Astrocyte of the cerebellum (primary cell): ENCODE measurements at places on chromosomes 11 and 22.

DNA sequence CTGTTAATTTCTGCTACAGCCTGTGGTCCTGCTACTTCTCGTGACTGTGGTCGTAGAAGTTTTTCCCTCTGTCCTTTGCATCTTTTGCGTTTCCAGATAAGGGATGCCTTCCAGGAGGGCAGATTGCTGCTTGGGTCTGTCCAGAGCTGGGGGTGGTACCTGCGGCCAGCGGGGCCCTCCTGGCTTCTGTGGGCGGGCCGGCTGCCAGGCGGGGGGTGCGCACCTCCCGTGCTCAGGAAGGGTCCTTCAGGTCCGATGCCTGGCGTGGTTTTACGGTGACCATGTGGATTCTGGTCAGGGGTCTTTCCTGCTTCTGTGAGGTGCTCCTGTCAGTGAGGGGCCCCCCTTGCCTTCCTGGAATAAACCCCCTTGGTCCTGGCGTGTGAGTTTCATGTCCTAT, 84.8 kb downstream of the KCNQ1 start:
- DNase-seq: no peak

DNA sequence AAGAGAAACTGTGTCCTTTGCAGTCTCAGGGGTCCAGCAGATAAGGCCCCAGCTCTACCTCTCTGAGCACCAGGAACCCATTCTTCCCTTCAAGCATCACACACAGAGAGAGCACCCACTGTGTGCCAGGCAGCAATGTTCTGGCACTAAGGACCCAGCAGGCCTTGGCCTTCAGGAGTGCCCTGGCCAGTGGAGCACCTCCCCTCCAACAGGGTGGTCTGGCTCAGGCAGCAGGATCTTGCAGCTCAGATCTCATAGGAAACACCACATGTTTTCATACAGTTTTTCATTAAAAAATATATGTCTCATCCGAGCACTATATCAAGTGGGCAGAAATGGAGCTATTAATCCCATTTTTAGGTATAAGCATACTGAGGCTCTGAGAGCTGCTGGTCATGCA, 410.6 kb downstream of the SOX6 start:
- no peak for DNase-seq

DNA sequence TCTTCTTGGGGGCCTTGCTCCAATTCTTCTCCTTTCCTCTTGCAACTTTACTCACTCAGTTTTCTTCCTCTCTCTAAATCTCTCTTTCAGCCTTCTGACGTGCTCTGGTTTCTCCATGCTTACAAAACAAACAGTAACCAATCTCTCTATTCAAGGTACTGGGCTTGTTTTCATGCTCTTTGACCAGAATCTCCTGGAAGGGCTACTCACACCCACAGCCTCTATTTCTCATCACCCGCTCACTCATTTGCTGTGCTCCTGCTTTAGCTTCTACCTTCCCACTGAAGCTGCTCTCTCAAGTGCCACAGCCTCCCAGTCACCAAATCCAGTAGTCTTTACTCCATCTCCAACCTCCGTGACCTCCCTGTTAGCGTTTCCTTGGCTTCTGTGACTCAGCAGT, 60.4 kb downstream of the SERGEF start:
- DNase-seq: no peak

DNA sequence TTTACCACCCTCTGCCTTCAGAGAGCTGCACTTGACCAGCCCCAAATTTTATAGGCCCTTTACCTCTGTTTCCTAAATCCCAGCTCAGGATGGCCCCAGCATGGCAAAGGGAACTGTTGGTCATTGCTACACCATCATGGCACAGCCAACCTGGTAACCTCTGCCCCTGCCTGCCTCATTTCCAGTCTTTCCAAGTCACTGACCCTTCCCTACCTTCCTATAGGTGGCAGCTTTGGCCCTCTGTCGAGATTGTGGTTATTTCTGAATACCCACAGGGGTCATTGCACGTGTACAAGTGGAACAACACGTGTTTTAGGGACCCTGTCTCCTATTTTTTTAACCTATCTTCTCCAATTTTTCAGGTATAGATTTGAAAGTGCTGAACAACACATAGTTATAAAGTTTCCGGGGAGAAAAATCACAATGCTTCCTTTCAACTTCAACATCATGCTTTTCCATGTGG, 2.8 kb downstream of the GALNT18 start:
- no peak for DNase-seq

DNA sequence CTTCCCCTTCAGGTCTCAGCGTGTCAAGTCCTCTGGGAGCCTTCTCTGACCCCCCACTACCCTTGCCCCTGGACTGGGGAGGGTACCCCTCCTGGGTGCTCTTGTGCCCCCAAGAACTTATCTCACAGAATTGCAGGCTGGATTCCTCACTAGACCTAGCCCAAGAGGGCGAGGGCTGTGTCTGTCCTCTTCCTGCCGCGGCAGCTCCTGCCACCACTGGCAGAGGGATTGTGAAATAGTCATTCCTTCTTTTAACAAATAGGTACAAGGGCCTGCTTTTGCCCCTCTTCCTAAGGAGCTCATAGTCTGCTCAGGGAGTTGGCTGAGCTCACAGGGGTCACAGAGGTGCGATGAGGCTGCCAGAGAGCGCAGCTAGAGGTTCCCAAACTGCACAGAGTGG, 5.5 kb downstream of the RAB36 start:
- no peak for DNase-seq

- no peak for DNase-seq
Measured at GRCh38 chr22:42397332-42398249, 34.6 kb downstream of the NFAM1 start.

DNA sequence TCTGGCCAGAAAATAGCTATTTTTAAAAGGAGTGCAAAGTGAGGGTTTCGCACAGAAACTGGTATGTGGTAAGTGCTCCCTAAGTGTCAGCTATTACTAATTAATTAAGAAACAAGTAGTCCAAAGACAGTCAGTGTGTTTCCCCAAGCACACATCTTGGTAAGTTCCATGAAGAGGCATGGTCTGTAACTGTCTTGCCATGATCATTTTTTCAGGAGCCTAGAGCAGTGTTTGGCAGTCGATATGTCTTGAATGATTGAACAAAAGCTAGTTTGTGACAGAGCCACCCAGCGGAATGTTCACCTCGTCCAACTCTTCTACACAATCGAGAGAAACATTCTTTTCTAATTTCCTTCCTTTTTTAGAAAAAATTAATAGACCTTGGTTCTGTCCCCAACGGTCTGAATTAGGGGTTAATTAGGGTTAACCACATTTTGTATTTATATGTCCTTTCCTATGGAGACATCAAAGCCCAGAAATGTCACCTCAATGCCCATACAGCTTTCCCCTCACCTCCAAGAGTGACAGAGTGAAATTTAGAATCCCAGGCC, 57.6 kb upstream of the FTH1 start:
- DNase-seq: no peak

DNA sequence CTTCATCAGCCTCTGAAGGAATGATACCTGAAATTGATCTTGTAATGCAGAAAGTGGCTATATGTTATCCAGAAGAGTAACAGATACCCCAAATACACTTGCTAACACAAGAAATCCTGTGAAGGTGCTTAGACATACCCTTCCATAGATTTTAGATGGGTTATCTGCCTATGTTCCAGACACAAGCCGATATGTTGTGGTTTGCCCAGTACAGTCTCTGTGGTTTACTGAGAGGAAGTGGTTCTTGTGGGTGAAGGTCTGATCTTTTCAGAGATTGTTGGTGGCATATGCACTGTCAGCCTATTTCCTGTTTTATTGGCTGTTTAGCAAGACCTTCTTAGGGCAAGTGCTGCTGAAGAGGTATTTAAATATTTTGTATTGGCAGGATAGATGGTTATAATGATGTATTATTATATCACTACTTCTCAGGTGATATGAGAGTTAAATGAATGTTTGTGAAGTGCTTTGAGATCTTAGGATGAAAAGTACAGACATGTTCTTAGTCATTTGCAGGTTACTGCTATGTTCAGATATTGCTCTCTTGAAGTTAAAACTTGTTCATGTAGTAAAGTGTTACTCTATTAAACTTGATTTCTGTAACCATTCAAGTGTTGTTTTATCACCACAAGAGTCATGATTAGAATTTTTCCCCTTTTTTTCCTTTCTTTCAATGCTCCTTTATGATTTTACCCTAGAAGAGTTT, 8.2 kb downstream of the ARHGEF12 start:
- DNase-seq: no peak

DNA sequence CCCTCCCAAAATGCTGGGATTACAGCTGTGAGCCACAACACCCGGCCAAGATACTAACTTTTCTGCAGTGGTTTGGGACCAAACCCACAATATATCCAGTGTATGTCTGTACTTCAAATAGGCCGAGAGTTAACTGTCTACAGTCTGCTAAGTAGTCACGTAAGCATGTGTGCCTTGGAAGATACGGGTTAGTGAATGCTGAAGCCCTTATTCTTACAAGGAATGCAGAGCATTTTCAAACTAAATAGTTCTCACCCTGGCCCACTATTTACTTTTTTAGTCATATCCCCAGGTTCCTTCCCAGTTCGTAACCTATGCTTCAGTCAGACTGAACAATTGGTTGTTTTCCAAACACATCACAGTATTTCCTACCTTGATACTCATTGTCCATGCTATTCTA, 176.0 kb downstream of the WNT11 start:
- peak; percentile 62 for DNase-seq

GRCh38 chr11:100734743-100735527, 47.8 kb downstream of the ARHGAP42 start:
- no peak for DNase-seq

DNA sequence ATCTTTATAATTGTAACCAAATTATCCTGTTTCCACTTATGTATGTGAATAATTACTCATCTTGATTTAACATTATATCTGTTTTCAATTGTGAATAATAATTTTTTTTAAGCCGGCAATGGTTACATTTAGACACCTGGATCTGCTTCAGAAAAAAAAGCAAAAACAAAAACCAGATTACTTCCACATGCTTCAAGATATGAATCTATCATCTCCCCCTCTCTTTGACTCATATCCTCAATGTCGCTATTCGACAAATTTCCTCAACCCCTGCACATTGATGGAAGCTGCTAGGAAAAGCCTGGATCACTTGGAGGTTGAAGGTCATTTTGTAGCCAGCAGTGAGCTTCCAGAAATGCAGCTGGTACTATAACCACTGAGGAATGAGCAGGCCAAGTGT, 42.7 kb downstream of the SLC1A2 start:
- DNase-seq: no peak

- DNase-seq: no peak
Measured at GRCh38 chr11:32888805-32889204, 3.8 kb upstream of the QSER1 start.

GRCh38 chr11:121670266-121670665, 217.5 kb upstream of the SORL1-AS1 start:
- DNase-seq: no peak

DNA sequence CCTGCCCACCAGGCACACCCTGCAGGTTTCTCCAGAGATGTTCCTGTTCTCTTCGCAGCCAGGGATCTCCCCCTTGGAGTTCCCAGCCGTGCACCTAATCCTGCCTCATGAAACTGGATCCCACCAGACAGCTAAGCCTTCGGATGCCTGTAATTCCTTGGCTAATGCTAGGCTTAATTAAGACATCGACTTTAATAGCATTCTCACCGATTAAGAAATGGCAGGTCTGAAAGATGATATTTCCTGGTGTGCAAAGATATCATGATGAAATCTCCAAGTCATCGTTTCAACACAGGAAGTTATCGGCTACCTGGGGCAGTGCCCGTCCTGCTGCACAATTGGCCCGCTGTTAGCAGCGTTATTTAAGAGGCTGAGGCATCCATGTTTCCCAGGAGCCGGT, 41.5 kb upstream of the CCND1 start:
- no peak for DNase-seq

- DNase-seq: no peak
Measured at GRCh38 chr11:9740202-9740883, 76.5 kb downstream of the SWAP70 start.

- DNase-seq: no peak
Measured at GRCh38 chr11:443542-444199, 1.9 kb upstream of the ANO9 start.

- DNase-seq: no peak
Measured at GRCh38 chr11:10498022-10498400, 42.9 kb downstream of the AMPD3 start.

DNA sequence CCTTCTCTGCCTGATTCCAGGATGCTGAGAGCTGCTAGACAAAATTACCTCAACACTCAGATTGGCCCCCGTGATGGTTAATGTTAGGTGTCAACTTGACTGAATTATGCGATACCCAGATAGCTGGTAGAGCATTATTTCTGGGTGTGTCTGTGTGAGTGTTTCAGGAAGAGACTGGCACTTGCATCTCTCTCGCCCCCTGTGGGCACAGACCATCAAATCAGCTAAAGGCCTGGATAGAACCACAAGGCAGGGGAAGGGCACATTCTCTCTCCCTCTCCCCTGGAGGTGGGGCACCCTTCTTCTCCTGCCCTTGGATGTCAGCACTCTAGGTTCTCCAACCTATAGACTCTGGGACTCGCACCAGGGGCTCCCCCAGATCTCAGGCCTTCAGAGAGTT, 79.7 kb downstream of the KIRREL3 start:
- DNase-seq: no peak

DNA sequence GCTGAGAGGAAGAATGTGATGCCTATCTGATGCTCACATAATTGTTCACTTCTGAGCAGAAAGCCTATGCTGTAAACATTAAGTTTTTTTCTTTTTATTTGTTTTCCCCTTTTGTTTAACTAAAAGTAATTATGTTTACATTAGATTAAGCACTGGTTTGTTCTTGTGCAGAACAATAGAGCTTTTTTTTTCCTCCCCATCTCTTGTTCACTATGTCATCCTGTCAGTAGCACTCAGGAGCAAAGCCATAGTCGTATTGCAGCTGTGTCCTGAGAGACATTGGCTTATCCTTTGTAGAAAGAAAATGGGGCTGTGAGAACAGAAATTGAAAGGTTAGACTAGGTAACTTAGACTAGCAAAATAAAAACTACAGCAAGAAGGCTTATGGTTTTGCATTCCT, 301.8 kb upstream of the RAG2 start:
- no peak for DNase-seq

GRCh38 chr11:59765068-59765735, 10.0 kb downstream of the STX3 start:
- no peak for DNase-seq

DNA sequence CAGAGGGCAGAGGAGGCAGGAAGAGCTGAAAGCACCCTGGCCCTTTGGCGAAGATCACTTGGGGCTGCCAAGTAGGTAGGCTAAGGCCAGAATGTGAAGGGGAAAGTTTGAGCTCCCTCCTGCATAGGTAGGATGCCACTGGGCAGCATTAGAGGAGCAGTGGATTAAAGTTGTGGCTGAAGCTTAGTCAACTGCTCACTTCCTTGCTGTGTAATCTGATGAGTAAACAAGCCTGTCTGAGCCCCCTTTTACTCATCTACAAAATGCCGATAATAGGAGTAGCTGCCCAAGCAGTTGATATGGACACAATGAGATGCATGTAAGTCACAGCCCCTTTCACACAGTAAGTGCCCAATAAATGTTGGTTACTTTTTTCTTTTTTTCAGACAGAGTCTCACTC, 216.4 kb downstream of the MN1 start:
- DNase-seq: no peak

DNA sequence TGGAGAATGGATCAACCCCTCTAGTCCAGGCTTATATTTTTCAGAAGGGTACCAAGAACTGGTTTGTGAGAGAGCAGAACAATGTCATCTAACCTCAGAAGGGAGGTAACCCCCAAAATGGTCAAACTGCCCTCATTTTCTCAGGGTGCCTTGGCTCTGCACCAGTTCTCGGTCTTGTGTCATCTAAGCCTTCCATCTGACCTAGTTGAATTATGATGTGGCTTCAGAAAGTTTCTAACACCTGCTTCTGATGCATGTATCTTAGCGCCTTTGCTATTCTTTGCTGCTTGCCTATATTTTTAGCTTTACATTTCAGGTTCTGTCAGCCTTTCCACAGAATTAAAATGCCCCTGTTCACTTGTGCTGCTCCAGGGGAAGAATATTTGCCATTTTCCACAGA, 91.7 kb upstream of the E2F8 start:
- DNase-seq: no peak

GRCh38 chr11:60059052-60059451, 2.6 kb downstream of the MS4A3 start:
- no peak for DNase-seq
